Testis (tissue), 5 donors: ENCODE measurements at places on chromosomes 1 and 21. TPM values are rescaled to one million over a fixed set of nuclear protein-coding genes. Genes with fewer than 3 reads are reported as not detected.

DNA sequence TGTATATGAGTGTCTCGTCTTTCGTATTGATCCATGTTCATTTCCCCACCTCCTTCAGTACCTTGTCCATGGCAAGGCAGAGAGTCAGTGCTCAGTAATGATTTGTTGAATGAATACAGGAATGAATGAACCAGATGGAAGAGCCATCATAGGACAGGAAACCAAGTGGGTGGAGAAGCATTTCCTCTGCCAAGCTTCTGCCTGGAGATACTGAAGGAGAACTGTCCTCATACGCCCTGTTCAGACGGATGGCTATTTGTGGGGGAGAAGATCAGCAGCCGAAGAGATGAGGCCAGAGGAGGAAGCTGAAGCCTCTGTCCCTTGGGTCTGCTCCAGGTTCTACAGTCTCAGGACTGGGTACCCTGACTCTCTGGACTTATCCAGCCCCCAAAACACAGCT is 5.8 kb downstream of the FAM43B start:
- DNase-seq = no peak

GRCh38 chr1:186564582-186564981 is 103.7 kb upstream of the PDC start:
- no peak for DNase-seq

DNA sequence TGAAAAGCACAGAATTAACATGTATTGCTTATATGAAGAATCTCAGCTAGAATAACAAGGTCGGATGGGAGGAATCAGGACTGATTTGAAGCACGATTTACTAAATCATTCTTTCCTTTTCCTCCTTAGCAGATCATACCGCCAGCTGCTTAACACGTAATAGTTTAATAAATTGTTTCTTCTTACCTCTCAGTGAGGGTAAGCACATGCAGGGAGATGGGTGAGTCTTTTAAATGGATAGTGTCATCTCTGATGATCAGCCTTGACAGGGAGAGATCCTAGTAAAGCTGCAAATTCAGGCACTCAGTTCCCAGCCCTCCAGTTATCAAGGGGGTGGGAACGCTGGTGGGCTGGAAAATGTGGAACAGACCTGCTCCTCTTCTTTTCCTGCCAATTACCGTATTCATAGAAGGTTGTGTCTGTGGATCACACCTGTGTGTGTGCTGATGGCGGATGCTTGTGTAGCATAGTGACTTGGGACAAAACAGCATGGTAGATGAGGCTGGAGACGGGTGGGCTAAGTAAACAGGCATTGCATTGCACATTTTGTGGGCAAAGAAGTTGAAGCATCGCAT is 30.7 kb downstream of the NTPCR start:
- no peak for DNase-seq

GRCh38 chr1:67524143-67525052 is 94.2 kb upstream of the SERBP1 start:
- DNase-seq = no peak

The RABIF gene
- total RNA-seq = 19.5 TPM

The COL9A2 gene
- 7.2 TPM for total RNA-seq

The E2F2 gene
- total RNA-seq = 4.2 TPM

The C4BPA gene
- 0.43 TPM for total RNA-seq

DNA sequence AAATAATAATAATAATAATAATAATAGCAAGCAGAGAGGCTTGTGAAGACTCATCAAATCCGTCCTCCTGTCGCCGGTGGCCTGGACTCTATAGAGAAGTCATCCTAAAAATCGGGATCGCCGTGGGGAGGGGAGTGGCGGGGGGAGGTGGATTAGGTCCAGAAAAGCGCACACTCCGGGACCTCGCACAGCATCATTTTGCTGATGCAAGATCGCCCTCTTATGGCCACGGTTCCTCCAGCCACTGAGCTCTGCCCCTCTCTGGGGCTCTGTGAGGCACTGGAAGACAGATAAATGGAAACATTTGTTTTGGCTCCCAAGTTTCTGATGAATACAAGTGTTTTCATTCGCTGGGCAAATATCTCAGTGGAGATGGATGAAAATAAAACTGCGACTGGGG is 612.0 kb downstream of the MATN1 start:
- DNase-seq = peak; percentile 71

DNA sequence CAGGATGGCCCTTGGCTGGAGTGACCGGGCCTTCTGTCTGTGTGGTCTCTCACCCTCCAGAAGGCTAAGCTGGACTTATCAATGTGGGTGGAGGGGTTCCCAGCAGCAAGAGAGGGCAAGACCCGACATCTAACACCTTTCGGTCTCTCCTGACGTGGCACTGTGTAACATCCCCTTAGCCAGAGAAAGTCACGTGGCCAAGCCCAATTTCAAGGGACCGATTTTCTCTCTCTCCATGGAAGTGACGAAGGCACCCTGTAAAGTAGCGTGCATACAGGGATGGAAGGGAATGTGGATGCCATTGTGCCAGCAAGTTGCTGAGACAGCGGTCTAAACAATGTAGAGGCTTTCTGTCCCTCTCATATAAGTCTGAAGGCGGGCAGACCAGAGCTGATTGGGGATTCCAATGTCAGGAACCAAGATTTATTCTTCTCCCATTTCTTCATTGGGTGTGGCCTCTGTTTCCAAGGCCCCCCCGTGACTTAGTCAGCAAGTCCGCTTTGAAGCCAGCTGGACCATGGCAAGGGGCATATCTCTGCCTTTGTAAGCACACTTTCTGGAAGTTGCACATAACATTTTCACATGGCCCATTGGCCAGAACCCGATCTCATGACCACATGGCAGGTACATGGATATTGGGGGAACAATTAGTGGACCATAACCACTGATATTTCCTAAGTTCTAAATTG is 12.5 kb downstream of the MX1 start:
- DNase-seq = peak; percentile 9

DNA sequence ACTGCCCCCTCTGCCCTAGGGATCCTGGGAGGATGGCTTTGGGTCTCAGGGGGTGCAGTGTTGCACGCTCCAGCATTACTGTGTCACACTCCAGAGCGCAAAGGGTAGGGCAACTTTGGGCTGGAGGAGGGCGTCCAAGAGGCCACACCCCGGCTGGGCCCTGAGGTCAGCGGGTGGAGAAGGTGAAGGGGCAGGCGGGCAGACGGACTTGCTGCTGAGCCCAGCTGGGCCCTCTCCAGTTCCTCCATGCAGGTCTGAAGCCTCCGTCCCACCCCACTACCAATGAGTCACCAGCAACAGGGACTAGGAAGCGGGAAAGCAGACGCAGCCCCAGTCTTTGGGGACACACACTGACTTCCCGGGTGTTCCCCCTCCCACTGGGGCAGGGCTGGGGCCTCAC is 116.0 kb downstream of the CASZ1 start:
- DNase-seq = no peak

GRCh38 chr1:75764057-75764655 is 21.9 kb upstream of the RABGGTB start:
- no peak for DNase-seq

GRCh38 chr1:60541831-60542532 is 468.4 kb upstream of the C1orf87 start:
- DNase-seq = no peak

The SLC35F3 gene
- total RNA-seq = 0.43 TPM

The MAB21L3 gene
- 1.8 TPM for total RNA-seq

DNA sequence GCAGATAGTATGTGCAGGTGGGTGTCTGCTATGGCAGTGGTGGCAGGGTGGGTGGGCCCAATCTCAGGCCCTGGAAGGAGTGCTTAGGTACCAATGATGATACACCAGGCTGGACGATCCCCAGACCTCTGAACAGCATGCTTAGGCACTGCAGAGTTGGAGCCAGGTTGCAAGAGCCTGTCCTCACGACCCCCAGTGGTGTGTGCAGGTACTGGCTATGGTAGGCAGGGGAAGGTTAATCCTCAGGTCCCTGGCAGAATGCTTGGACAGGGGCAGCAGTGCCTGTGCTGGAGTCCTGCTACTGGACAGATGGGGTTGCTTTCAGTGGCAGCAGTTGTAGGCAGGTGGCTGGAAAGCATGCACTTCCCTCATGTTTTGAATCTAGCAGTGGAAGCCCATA is 100.5 kb upstream of the NEK7 start:
- no peak for DNase-seq

- peak; percentile 23 for DNase-seq
These were observed 98.0 kb upstream of the DUSP10 start for GRCh38 chr1:221839782-221840395.
